ENCODE measurements at places on chromosomes 7 and 10.

GRCh38 chr10:122504610-122504950 is 43.2 kb downstream of the HTRA1 start:
- DNase-seq, result peak; percentile 72

- no peak for DNase-seq
Observed at GRCh38 chr10:114284346-114285071, 45.5 kb downstream of the VWA2 start.

DNA sequence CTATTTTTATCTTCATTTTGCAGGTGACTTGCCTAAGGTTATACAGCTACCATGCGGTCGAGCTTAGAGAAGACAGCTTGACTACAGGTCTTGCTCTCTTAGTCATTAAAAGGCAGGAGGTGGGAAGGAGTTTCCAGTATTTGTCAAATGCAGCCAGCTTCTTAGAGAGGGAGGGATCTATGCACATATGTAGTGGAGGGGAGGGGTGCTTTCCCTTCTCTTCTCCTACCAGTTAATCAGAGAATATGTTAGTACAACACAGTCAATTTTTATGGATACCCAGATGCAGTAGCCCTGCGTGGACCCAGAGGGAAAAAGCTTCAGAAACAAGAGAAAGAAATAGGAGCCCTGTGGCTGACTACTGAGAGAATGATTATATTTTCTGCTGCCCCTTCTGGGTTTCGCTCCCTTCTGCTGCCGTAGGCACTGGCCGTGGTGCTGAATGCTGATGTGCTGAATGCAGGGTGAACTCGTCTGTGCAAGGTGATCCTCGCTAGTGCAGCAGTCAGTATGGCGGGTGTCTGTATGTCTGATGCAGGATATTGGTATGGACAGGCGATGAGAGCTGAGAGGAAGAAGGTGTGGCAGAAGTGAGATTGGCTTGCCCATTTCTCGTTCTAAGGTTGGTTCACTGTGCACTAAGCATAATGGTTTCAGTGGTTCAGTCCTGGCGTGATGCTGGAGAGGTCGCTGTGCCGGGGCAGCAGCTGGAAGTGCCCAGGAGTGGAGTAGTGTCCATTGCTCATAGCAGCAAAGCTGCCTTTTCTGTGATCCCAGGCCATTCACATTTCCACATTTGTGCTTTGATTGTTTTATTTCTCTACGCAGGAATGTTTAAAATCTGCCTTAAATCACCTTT is 189.2 kb upstream of the PODXL start:
- DNase-seq, result no peak

- no peak for DNase-seq
Observed at GRCh38 chr7:4058158-4058557, 623.9 kb upstream of the FOXK1 start.

DNA sequence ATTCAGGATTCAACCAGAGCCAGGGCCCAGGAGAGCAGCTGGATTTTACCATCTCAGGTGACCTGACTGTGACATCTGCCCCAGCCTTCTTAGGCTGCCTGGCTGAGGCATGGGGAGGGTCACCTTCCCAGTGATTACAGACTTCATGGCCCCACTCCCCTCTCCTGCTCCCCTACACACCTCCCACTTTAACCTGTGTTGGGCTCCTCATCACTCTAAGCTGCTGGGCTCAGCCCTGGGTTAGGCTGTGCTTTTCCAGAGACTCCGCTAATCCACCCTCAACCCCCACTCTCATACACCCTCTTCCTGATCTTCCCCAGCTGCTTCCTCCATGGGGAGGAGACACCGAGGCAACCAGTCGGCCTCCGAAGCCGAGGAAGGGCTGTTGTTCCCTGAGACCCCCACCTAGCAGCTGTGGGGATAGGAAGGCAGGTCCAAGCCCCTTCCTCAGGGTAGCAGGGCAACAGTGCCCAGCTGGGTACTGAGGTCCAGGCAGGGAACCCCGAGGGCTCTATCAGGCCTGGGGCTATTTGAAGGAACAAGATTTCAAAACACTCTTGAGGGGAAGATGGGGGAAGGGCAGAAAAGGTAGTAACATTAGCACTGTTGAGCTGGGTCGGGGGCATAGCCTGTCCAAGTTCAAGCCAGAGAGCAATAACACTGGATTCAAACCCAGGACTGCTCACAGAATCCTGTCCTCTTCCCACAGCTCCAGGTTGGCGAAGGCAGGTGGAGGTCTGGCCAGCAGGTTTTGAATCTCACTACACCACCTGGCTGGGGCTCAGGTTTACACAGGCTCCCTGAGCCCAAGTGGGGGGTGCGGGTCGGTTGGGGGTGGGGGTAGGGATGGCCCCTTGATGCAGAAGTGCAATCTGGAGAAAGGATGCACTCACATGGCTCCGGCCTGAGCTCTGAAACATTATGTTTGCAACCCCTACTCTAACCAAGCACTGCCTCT is 1.8 kb downstream of the IMPDH1 start:
- DNase-seq, result no peak

GRCh38 chr10:22315455-22316285 is 518 bp upstream of the COMMD3 start:
- no peak for DNase-seq

DNA sequence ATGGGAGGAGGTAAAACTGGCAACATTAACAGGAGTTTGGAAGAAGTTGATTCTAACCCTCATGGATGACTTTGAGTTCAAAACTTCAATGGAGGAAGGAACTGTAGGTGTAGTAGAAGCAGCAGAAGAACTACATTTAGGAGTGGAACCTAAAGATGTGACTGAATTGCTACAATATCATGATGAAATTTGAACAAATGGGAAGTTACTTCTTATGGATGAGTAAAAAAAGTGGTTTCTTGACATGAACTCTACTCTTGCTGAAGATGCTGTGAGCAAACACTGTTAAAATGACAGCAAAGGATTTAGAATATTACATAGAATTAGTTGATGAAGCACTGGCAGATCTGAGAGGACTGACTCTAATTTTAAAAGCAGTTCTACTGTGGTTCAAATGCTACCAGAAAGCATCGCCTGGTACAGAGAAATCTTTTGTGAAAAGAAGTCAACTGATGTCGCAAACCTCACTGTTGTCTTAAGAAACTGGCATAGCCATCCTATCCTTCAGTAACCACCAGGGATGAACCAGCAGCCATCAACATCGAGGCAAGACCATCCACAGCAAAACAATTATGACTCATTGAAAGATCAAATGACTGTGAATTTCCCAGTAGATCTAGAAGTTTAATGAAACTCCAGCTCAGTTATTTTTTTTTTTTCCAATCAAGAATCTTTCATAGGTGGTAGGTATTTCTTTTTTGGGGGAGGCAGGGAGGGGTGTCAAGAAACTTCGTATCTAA is 20.8 kb downstream of the BRAF start:
- no peak for DNase-seq

- no peak for DNase-seq
Observed at GRCh38 chr10:11810973-11811372, 12.2 kb upstream of the PROSER2 start.

GRCh38 chr10:79070081-79070605 is 1.4 kb downstream of the ZMIZ1 start:
- DNase-seq, result no peak

DNA sequence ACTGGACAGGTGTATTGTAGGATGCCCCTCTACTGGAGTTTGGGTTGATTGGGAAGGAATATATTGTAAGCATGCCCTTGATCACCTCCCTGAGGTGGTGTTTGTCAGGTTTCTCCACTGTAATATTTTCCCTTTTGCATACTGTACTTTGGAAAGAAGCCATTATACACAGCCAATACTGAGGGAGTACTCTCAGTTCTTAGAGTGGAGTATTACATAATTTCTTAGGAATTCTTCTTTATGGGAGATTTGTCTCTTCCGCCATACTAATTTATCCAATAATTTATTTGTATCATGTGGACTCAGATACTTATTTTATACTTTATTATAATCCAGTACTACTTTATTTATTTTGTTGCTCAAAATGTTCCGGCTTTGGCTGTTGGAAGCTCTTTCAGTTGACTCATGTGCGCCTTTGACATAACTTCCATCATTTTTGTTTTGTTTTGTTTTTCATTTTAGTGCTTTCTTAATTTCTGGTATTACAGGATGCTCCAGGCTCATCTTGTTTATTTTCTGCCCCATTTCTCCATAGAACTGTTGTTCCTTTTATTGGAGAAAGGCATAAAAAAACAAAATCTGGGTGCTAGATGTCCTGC is 29.7 kb downstream of the MKLN1 start:
- no peak for DNase-seq

DNA sequence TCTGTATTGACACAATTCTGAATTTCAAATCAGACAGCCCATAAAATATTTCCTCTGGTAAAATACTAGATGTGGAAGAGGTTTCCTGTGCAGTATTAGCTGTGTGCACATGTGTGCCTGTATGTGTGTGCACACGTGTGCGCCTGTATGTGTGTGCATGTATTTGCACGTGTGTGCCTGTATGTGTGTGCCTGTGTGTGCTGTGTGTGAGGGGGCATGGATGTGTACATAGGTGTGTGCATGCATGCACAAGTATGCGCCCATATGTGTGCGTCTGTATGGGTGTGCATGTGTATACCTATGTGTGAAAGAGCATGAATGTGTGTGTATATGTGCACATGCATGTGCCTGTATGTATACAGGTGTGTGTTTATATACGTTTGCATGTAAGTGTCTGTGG is 191.4 kb downstream of the KLF6 start:
- DNase-seq, result no peak

DNA sequence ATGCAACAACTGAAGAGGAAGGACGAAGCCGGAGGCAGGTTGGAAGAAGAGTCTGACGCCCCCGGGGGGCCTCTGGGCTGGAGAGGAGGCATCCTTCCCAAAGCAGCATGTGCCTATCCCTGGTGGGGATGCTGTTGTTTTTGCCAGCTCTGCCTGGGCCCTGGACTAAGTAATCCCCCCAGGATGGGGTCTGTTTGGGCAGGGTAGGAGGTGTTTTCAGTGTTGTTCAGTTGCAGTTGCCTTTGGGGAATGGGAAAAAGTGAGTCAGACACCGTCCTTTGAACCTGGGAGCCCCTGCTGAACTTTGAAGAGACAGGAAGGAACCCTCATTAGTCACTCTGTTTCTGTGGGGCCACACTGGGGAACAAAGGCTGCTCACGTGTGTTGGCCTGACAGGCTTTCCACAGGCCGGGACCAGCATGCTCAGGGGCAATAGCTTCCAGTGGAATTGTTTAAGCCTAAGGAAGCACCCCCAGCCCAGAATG is 35.2 kb upstream of the GDF10 start:
- DNase-seq, result no peak
